BJ (cell line): ENCODE measurements at places on chromosomes 12 and 14. TPM values are rescaled to one million over a fixed set of nuclear protein-coding genes. Genes with fewer than 3 reads are reported as not detected.

Gene GPRC5A
- 230 and 241 TPM in 2 replicates for polyA plus RNA-seq

Gene OTUB2
- 1.1 and 1.2 TPM in 2 replicates for polyA plus RNA-seq

Gene SALL2
- 4.0 and 7.2 TPM in 2 replicates for polyA plus RNA-seq

Gene ARMH4
- 1.6 and 1.8 TPM in 2 replicates for polyA plus RNA-seq

Gene GPR84
- polyA plus RNA-seq = not detected in 2 replicates

Gene AGAP2
- polyA plus RNA-seq = 0.04 and 0.05 TPM in 2 replicates

Gene WSCD2
- polyA plus RNA-seq = not detected in 2 replicates

Gene C14orf132
- 13.2 and 13.9 TPM in 2 replicates for polyA plus RNA-seq

Gene COCH
- 0.10 and 0.18 TPM in 2 replicates for polyA plus RNA-seq

Gene APOLD1
- 7.2 and 8.7 TPM in 2 replicates for polyA plus RNA-seq

Gene PPP1R1A
- not detected in 2 replicates for polyA plus RNA-seq

Gene MARK3
- 73.9 and 87.0 TPM in 2 replicates for polyA plus RNA-seq

Gene SMIM41
- polyA plus RNA-seq = 0.05 TPM in 1 of 2 replicates, not detected in the other

Gene TMTC1
- 21.8 and 22.5 TPM in 2 replicates for polyA plus RNA-seq

Gene BEGAIN
- 0.05 and 0.22 TPM in 2 replicates for polyA plus RNA-seq

Gene ACOT6
- not detected in 2 replicates for polyA plus RNA-seq

Gene INSM2
- not detected in 2 replicates for polyA plus RNA-seq

Gene JKAMP
- 93.4 and 174 TPM in 2 replicates for polyA plus RNA-seq

Gene DLK1
- polyA plus RNA-seq = not detected in 2 replicates

Gene PRH2
- 0.18 TPM in 1 of 2 replicates, not detected in the other for polyA plus RNA-seq

Gene PTHLH
- 0.10 and 0.22 TPM in 2 replicates for polyA plus RNA-seq

Gene LGR5
- polyA plus RNA-seq = 0.09 and 0.23 TPM in 2 replicates

Gene RAD9B
- 0.33 and 0.69 TPM in 2 replicates for polyA plus RNA-seq

Gene NKX2-1
- not detected in 2 replicates for polyA plus RNA-seq
